NCI-H82 (cell line): ENCODE measurements at places on chromosomes 2 and 18.

GRCh38 chr2:108575132-108575966 lies 41.1 kb downstream of the LIMS1 start:
- no peak for DNase-seq

GRCh38 chr2:231457101-231457500 lies 7.2 kb downstream of the NCL start:
- no peak for DNase-seq

DNA sequence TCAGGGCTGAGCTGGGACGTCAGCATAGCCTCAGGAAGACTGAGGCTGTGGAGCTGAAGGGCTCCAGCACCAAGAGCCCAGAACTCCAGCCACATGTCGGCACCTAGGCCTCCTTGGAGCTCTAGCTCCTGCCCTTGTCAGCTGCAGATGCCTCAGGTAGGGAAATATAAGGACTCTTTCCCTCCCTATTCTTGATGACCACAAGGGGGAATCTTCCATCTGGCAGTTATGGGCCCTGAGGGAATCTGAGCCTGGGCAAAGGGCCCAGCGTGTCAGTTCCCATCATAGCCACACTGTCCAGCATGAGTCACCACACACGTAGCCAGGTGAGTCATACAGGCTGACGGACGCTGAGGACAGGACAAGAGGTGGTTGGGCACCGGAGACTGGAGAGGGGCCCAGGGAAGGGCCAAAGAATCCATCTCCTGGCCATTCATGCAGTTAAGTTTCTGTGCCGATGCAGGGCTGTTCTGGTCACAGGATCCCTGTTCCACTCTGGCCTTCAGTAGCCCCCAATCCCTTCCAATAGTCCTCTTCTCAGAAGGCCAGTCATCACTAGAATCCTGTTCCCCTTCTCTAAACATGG lies 1.8 kb downstream of the MPV17 start:
- DNase-seq: peak; percentile 72

GRCh38 chr2:179263446-179264367 lies 925 bp downstream of the SESTD1 start:
- peak; percentile 74 for DNase-seq

GRCh38 chr2:119208791-119209203 lies 14.8 kb upstream of the STEAP3 start:
- DNase-seq: no peak

DNA sequence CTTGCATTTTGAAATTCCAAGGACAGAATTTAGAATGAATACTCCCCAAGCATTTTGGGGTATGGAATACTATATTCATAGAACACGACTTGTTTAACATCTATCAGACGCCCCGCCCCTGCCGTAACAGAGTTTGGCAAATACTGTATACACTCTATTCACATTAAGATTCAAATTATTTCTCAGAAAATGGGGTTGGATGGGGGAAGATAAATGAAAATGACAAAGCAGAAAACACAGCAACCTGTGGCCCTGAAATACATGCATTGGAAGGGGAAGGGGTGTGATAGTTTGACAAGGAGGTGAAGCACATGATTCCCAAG lies 634.6 kb upstream of the SLC39A10 start:
- DNase-seq: no peak

DNA sequence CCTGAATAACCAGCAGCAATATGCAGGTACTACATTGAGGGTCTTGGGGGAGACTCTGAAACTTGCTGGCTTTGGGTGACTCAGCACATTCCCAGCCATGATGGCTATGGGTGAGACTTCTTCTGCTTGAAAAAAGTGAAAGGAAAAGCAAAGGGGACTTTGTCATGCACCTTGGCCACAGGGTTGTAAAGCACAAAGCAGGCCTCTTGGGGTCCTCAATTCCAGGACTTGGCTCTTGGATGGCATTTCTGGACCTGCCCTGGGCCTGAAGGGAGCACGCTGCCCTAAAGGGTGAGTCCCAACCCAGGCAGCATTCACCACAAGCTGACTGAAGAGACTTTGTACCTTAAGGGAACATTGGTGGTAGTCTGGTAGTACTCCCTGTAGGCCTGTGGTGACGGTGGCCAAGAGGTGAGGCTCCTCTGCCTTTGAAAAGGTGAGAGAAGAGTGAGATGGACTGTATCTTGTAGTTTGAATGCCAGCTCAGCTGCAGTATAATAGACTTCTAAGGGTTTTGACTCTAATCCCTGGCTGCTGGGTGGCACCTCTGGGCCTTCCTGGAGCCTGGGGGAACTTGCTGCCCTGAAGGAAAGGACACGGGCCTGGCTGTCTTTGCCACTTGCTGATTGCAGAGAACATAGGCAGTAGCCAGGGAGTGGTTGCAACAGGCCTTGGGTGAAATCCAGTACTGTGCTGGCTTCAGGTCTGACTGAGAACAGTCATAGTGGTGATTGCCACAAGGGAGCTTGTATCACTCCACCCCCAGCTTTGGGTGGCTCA lies 36.5 kb upstream of the CYTIP start:
- DNase-seq: no peak

DNA sequence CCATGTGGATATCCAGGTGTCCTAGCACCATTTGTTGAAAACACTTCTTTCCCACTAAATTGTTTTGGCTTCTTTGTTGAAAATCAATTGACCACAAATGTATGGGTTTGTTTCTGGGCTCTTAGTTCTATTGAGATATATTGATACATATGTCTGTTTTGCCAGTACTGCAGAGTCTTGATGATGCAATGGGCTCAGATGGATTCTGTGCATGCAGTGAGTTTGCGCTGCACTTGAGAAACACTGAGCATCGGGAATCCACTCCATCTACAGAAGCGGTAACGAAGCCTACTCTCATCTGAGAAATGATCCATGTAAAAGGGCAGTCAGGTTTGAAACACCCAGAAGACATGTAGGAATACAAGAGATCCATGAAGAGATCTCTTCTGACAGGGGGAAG lies 21.9 kb upstream of the DNAJC10 start:
- DNase-seq: no peak
